Esophagus squamous epithelium (tissue), 5 donors: ENCODE measurements at places on chromosomes 7 and 10.

DNA sequence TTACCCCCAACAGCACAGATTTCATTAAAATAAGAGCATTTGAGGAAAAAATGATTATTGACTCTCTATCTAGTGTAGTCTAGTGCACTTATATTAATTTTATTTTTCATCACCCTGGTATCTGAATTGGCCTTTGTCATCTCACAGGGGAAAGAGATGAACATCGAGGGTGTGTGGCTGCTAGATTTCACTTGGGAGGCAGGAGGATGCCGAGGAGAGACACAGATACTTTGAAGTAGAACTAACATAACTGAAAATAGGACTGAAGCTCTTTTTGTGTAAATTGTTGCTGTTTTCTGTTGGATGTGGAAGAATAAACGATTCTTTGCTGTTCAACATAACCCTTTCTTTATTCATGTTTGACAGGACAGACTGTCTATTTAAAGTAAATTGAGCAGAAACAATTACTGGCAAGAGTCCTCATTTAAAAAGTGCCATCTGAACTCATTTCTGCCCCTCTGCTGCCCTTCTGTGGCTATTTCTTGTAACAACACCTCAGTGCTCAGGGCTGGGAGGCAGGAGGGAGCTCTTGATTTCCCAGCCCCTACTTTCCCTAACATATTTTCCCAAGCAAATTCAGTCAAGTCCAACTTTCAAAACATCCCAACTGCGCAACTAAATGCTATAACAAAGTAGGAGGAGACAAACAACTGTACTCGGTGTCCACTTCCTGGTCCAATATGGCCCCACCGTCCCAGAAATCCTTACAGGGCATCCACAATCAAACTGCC lies 15.6 kb downstream of the LYZL1 start:
- no peak for DNase-seq

- DNase-seq = no peak
Measured at GRCh38 chr10:22366771-22367170, 21.5 kb downstream of the SPAG6 start.

DNA sequence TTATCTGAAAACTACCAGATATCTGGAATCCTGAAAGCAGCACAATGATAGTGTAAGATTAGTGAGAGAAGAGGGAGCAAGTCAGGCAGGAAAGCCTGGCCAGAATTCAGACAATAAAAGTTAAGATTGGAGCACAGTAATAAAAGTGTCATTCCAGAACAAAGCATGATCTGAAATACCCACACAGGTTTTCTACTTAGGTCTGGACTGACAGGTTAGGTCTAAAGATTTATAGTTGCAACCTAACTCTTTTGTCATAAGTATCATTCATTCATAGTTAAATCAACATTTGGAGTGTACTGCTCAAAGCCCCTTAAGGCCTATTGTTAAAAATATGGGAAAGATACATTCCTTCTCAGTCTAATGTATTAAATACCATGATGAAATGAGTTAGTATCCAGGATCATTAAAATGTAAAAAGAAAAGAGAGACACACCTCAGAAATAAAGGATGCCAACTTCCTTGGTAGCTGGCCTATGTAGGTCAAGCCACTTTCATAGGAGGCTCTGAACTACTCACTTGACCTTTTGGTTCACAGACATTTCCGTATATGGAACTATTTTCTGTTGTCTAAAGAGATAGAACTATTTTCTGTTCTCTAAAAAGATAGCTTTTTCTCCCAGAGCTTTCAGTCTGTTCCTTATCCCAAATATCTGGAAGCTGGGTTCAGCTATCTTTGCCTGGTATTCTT lies 105.2 kb downstream of the FAS start:
- no peak for DNase-seq

GRCh38 chr7:17234030-17234397 lies 64.4 kb upstream of the AHR start:
- DNase-seq = no peak

- no peak for DNase-seq
Measured at GRCh38 chr10:129101232-129101980, 365.6 kb upstream of the MGMT start.

- DNase-seq = no peak
Measured at GRCh38 chr10:49534670-49535381, 4.1 kb downstream of the ERCC6 start.

- DNase-seq = no peak
Measured at GRCh38 chr10:17685233-17685840, 41.4 kb downstream of the STAM start.

- no peak for DNase-seq
Measured at GRCh38 chr10:131271966-131272365, 39.6 kb downstream of the TCERG1L start.

- no peak for DNase-seq
Measured at GRCh38 chr10:117627561-117627960, 85.0 kb downstream of the EMX2 start.
